ENCODE measurements at places on chromosomes 3 and 15. TPM values are rescaled to one million over a fixed set of nuclear protein-coding genes. Genes with fewer than 3 reads are reported as not detected.
A peak's percentile ranks its signal among the peaks of the same experiment; 100 is the strongest.

FXR1 gene
- 152 TPM for total RNA-seq

GRCh38 chr3:85594676-85595075 is 635.9 kb downstream of the CADM2 start:
- no peak for DNase-seq
- no peaks in the 10 kb centered on the region for H3K36me3 ChIP-seq
- no peaks in the 10 kb centered on the region for H3K27me3 ChIP-seq
- H3K4me3 ChIP-seq = no peak overlapping the region

GRCh38 chr3:58009026-58009748 is 965 bp downstream of the FLNB start:
- no peaks in the 10 kb centered on the region for H3K36me3 ChIP-seq
- H3K27me3 ChIP-seq = no peaks in the 10 kb centered on the region
- peak overlapping the region; percentile 83 for H3K4me3 ChIP-seq
- H3K4me1 ChIP-seq = peaks cover 3% of the 10 kb centered on the region
- peak overlapping the region; percentile 79 for H3K27ac ChIP-seq

DNA sequence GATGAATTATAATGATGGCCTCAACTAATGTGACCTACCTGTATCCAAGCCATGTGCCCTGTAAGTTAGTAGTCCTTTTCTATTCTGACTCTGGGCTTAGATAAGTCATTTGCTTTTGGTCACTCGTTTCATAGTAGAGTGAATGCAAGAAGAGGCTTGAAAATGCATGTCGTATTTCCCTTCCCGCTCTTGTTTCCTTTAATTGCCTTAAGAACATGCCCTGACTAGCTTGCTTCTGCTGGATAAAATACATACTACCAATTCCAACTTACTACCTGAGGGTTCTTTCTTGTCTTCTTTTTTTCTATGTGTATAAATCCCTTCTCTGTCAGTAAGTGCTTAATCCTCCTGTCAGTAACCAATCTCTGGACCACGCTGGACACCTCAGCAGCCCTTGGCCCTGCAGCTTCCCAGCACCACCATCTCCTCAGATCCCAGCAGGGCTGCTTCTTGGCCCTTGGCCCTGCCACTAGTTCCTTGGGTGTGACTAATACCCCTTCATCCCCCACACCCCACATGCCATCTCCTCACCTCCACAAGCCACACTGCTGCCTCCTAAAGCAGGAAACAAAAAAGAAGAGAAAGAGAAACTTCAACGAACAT is 771.7 kb downstream of the IGSF11 start:
- no peaks in the 10 kb centered on the region for H3K36me3 ChIP-seq
- no peak for DNase-seq
- H3K4me1 ChIP-seq = no peaks in the 10 kb centered on the region

- no peak overlapping the region for H3K4me3 ChIP-seq
- DNase-seq = no peak
- H3K27ac ChIP-seq = no peak overlapping the region
- no peaks in the 10 kb centered on the region for H3K27me3 ChIP-seq
Measured at GRCh38 chr15:48085591-48085930, 35.2 kb upstream of the SLC24A5 start.

Data from breast epithelium (tissue), 4 donors.